Pulmonary artery endothelial cell (primary cell): ENCODE measurements at places on chromosomes 2 and 18.

DNA sequence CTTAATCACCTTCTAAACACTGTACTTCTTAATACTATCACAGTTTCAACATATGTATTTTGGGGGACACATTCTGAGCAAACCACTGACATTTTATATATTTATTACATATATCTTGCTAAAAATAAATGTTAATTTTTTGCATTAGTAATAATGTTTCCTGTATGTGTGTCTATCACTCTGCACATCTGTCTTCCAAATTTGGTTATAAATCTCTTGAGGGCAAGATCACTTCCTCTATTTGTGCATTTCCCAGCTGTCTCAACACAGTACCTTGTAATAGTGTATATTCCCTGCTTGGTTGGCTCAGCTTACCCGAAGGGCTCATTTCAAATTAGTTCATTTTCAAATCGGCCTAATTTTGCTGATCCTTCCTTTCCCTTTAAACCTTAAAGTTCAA, 617.1 kb upstream of the GYPC start:
- DNase-seq, result no peak

- DNase-seq, result no peak
Measured at GRCh38 chr2:6881046-6881445, 3.5 kb downstream of the RSAD2 start.

DNA sequence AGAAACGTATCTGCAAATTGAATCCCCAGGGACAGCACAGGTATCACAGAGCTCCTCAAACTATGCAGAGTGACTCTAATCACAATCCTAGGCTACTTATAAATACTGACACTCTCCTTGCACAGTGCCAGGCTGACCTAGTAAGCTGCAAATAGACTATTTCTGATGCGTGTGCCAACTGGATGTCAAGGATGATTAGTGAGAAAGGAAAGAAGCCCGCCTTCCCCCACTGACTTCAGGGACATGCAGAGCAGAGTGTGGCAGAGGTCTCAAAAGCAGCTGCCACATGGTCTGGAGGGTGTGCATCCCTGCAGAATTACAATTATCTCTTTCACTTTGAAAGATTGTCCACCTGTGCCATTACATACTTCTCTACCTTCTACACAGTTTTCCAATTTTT, 235.6 kb downstream of the CPS1 start:
- DNase-seq, result no peak

- DNase-seq, result no peak
Measured at GRCh38 chr2:28905533-28905932, 11.1 kb downstream of the WDR43 start.

DNA sequence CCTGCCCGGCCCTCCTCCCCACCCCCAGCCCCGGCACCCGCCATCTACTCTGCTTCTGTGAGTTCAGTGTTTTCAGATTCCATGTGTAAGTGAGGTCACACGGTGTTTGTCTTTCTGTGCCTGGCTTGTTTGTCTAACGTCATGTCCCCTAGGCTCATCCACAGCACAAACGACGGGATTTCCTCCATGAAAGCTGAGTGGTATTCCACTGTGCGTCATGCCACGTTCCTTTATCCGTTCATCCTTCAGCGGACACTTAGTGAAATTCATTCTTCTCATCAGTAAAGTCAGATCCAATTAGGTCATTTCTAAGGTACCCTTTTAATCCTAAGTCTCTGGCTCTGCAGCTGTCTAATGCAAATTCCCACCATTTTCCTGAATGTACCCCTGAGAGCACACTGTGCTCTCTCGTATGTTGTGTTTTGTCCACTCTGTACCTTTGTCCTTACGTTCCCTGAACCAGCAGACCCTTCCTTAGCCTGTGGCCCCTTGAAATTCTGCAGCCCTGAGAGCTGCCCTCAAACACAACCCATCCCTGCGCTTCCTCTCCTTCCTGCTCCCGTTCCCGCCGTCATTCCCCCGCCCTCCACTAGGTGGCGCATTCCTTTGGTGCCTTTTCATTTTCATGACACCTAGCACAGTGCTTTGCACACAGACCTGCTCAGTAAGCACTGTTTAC, 44.1 kb downstream of the TRAPPC12 start:
- DNase-seq, result no peak

DNA sequence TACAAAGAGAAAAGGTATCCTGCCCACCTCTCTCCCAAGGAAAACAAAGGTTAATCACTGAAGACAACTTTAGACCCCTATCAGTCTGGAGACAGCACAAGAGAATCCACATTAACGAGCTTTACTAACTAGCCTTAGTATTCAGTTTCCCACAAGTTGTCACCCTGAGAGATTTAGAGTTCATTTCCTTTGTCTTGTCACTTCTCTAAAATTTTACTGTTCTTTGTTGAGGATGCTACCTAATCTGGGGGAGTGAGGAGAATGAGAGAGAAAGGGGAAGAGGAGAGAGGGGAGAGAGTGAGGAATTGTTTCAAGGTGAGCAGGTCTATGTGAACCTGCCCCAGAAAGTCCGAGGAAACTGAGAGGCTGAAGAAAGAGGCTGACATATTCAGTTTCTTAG, 28.4 kb downstream of the C2orf76 start:
- no peak for DNase-seq

DNA sequence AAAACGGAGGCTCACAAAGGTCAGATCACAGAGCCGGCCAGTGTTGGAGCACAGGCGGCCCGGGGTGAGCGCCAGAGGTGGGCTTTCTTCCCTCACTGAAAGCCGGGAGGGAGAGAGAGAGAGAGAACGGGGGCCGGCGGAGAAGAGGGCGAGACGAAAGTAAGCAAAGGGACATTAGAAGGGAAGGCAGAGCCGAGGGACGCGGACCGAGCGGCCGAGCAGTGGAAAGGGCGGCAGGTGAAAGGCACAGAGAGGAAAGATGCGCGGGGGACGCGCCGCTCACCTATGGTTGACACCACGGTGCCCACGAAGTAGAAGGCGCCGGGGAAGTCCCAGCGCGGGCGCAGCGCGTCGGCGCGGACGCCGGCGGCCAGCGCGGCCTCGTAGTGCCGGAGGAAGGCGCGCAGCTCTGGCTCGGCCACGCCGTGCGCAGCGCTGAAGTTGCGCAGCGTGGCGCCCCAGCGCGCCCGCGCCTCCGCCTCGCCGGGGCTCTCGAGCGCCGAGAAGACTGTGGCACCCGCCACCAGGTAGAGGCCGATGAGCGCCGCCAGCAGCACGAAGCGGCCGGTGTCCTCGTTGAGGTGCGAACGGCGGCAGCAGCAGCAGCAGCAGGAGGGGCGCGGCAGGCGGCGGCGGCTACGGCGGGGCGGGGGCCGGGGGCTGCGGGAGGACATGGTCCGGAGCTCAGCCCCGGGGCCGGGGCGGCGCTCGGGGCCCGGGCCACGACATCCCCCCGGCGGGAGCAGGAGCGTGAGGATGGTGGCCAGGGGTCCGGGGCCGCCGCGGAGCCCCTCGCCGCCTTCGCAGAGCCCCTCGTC, 166.9 kb downstream of the MSH2 start:
- no peak for DNase-seq

DNA sequence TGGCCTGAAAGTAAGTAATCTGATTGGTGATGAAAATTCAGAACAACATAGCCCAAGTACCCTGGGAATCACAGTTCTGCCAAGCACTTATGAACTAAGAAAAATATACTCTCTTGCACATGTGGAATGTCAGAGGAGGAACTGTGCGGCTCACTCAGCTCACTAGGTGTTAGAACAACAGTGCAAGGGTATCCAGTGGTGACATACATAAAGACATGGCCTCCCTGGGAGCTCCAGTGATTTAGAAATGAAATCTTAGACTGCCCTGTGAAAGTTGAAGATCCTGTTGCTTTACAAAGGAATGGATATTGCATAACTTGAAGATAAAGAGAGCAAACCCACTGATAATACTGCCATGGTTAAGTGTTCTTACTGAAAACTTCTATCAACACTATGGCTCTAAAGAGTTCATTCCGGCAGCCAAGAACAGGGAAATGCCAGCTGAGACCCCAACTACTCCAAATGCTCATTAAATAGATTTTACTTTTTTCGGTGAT, 246.2 kb downstream of the ARHGAP15 start:
- no peak for DNase-seq

DNA sequence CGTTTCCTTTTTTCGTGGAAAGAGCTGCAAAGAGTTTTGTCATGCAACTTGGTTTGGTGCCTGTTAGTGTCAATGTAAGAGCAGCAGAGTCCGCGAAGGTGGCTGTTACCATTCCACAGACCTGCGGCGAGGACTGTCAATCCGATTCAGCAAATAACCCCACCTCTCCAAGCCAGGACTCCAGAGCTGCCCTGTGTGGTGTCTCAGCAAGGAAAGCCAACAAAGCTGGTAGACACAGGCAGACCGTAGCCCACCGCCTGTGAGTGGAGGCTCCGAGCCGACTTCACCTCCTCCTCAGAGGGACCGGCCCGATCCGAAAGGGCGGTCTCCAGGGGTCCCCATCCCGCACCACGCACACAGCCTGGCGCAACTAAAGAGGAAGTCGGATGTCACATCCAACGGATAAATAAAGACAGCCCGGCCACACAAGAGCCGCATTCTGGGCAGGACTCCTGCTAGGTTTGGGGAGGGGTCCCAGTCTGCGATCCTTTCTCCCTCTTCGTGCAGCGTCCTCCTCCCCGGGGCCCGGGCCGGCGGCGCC, 819 bp downstream of the ANKRD44 start:
- no peak for DNase-seq

DNA sequence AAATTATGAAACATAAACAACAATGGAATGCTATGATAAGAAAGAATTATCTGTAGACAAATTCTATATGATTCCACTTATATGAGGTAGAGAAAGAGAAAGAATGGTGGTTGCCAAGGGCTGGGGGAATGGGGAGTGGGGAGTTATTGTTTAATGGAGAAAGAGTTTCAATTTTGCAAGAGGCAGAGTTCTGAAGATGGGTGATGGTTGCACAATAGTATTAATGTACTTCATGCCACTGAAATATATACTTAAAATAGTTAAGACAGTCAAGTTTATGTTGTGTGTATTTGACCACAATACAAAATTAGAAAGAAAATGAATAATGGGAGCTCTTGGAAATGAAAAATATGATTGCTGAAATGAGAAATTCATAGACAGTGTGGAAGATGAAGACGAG, 22.6 kb upstream of the FAM117B start:
- no peak for DNase-seq

GRCh38 chr2:216283038-216283900, 89.0 kb downstream of the MARCHF4 start:
- DNase-seq, result no peak

GRCh38 chr2:63064197-63064596, 13.6 kb downstream of the OTX1 start:
- no peak for DNase-seq

- no peak for DNase-seq
Measured at GRCh38 chr2:121794233-121794632, 38.8 kb downstream of the TSN start.

DNA sequence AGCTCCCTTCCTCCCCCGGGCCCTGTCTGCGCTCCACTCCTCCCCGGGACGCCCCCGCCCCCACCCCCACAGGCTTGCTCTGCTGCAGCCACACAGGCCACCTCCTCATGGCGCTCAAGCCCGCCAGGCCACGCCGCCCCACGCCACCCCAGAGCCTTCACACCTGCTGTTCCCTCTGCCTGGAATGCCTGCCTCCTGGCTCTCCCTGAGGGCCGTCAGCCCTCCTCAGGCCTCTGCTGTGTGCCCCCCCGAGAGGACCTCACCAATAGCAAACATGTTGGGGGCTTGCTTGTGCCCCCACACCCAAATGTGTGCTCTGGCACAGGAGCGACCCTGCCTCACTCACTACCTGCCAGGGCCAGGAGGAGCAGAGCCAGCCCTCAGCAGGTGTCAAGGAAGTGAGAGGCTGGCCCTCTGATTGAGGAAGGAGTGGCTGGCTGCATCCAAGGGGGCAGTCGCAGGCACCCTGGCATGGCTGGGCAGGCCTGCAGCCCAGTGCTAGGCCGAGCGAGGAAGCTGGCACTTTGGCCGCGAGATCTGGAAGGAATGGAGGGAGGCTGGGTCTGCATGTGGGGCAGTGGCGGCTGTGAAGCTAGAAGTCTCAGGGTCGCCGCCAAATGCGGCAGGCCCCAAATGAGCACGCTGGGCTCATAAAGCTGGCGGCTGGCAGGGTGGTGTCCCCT, 86.5 kb downstream of the INHBB start:
- DNase-seq, result no peak

DNA sequence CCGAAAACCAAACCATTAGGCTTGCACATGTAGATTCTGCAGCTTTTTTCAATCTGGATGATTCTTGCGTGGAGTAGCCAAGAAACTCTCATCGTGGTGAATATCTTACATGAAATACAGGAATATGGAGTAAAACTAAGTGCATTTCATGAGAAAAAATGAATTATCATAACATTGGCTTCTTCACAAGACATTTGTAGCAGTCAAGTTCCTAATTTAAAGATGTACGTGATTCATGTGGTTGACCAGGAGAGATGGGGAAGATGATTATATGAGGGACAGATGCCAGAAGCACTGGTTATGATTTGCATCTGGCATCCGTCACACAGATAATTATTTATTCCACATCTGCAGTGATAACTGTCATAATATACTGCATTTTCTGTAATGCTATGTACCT, 90.4 kb downstream of the ANTXR1 start:
- no peak for DNase-seq

DNA sequence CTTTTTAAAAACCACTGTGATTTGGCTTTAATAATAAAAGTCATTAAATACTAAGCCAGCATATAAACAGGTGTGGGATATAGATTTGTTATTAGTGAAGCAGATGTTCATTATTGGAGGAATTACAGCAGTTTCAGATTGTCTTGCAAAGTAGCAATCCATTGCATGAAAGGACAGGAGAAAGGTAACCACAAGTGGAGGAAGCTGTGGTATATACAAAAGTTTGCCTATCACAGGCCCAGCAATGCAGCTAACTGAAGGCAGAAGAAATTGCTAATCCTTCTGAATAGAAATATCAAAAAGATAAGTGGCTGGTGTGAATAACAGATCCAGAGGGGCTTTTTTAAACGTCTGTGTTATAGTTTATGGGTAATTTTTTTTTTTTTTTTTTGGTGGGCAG, 199.4 kb downstream of the ZNF385B start:
- no peak for DNase-seq

- DNase-seq, result no peak
Measured at GRCh38 chr18:5315838-5316237, 20.3 kb upstream of the ZBTB14 start.

- no peak for DNase-seq
Measured at GRCh38 chr18:26073758-26074157, 16.7 kb downstream of the SS18 start.

DNA sequence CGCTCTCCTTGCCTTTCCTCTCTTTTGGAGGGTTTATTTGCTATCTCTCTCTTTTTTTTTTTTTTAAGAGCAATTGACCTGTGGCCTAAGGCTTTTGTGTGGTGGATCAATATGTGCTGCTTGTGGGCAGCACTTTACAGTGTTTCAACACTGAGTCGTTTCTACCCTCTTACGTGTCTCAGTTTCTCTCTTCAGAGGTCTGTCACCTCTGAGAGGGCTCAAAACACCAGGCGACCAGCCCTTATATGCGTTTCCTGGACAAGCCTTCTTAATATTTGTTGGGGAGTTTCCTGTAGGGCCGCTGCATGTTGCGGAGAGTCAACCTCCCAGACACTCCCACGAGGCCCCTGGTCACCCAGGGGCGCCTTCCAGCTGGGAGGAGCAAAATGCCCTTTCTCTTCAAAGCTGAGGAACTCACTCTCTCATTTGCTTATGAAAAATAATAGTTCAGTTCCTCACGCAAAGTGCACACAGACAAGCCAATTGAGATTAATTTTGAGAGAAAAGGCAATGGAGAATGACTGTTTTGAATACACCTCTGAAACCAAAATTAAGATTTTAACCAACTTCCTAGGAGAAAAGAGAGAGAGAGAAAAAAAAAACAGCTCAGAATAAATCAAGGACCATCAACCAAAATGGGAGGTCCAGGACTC, 96.3 kb upstream of the B3GNT2 start:
- DNase-seq, result no peak
